Cortex of kidney (tissue), 1 donor: ENCODE measurements at places on chromosomes 3 and 15.

- DNase-seq = no peak
Measured at GRCh38 chr15:70186152-70186551, 88.4 kb upstream of the TLE3 start.

DNA sequence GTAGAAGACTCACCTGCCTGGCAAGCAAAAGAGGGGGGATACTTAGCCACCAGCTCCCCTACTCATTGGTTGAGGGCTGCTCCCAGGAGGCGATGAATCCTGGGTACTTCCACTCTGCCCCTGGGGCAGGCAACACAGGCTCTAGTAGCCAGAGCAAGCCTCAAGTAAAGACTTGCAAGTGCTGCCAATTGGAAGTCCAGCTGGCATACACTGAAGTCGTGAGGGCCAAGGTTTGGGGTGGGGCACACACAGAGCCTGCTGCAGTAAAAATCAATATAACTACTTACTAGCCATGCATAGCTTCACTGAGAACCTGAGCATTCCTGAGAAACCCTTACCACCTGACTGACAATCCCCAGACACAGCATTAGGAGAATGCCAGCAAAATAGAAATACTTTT lies 123.0 kb upstream of the EIF1B start:
- DNase-seq = no peak

- no peak for DNase-seq
Measured at GRCh38 chr3:65751123-65751700, 287.5 kb downstream of the MAGI1 start.

DNA sequence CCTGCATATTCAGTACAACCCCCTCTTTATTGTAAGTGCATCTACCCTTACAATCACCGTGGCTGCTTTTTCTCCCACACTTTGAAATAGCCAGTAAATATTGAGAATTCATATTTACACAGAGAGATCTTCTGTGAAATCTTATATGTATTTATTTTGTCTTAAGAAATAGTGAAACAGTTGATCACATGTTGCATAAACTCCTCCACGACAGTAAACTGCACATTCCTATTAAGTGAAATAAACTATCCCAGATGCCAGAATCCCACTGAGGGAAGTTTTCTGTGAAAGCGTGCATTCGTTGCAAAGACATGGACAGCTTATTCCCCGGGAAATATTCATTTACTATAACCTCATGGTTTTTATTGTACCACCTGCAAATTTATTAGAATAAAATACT lies 796.0 kb downstream of the ROBO2 start:
- DNase-seq = no peak

DNA sequence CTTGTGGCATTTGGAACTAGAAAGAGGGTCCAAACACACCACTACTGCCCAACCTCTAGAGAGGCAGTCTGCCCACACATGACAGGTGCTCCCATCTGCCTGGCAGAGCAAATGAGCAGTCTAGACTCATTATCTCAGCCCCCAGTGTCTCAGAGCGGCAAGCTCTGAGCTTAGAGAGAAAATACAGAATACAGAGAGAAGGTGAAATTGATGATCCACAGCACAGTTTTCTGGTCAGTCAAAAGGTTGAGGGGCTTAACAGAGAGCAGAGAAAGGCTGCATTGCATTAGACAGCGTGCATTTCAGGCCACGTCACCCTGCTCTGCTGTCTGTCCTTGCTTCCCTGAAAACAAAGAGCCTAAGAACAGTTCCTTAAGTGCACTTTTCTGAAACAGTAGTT lies 135.1 kb downstream of the KCNMB2 start:
- no peak for DNase-seq

DNA sequence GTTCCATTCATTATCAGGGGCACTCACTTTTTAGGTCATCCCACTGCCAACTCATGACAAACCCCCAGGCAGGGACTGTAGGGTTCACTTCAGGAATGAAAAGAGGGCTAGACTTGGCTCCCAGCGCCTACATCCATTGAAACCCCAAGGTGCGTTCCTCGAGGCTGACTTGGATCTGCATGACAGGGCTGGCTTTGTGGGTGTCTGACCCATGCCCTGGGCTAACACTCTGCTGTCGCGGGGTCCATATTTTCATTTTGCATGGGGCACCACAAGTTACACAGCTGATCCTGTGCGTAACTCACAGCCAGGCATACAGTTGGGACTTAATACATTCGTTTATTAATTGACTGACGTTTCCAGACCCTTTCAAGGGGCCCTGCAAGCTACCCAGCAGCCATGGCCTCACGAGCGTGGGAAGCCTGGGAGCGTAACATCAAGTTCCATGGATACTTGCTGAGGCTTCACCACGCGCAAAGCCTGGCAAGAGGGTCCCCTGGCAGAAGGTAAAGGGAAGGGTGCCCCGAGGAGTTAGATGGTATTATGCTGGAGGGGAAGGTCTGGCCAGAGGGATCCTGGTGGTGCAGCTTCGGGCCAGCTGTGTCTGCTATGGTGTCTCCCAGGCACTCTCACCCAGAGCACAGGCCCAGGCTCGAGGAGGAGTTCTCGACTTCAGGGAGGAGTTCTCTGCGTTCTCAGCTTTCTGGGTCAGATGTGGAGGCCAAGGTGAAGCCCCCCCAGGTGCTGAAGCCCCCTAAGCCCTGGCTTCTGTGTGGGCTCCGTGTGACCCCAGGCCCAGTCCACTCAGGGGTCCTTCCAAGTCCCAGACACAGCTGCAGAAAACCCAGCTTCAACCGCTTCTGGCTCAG lies 85.4 kb downstream of the ADAMTS17 start:
- no peak for DNase-seq

- DNase-seq = no peak
Measured at GRCh38 chr3:46675843-46676567, 17.5 kb downstream of the ALS2CL start.

DNA sequence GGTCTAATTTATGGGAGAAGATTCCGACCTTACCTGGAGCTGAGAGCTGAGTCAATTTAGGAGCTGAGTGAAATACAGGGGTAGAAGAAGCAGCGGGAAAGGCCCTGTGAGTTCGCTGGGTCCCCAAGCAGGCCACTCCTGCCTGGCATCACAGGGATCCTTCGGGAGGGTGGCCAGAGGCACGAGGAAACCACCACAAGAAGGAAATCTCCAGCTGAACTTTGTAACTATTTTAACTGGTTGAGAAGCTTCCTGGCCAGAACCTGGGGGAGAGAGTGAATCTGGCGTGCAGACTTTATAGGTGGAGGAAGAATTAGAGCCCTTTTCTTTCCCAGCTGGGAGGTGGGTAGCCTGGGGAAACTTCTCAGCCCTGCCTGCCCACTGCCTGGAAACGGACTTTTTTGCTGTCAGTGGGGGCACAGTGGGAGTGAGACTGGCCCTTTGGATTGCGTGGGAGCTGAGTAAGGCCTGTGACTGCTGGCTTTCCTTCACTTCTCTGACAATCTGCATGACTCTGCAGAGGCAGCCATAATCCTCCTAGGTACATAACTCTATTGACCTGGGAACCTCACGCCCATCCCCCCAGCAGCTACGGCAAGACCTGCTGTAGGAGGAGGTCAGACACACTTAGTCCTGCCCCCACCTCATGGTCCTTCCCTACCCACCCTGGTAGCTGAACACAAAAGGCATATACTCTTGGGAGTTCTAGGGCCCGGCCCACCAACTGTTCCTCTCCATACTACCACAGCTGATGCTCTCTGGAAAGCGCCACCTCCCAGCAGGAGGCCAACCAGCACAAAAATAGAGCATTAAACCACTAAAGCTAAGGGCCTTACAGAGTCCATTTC lies 340.7 kb downstream of the CNTN3 start:
- no peak for DNase-seq

GRCh38 chr3:111972891-111973290 lies 5.9 kb upstream of the ABHD10 start:
- DNase-seq = no peak

DNA sequence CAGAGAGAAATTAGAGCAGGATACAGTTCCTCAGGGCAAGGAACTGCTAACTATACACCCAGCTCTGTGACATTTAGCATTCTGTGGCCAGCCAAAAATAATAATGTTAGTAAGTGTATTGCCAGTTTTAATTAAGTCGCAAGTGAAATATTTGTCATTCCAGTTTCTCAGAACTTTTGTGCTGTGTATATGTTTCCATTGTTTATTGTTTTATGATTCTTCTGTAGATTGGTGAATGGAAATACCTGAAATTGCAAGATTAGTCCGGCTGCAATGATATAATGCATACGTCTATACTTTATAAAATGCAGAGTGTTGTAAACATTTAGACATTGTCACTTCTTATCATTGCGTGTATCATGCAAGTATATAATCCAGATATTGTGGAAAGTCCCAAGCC lies 351.3 kb upstream of the GRM7 start:
- DNase-seq = no peak

GRCh38 chr3:46012246-46012645 lies 15.0 kb downstream of the XCR1 start:
- no peak for DNase-seq

DNA sequence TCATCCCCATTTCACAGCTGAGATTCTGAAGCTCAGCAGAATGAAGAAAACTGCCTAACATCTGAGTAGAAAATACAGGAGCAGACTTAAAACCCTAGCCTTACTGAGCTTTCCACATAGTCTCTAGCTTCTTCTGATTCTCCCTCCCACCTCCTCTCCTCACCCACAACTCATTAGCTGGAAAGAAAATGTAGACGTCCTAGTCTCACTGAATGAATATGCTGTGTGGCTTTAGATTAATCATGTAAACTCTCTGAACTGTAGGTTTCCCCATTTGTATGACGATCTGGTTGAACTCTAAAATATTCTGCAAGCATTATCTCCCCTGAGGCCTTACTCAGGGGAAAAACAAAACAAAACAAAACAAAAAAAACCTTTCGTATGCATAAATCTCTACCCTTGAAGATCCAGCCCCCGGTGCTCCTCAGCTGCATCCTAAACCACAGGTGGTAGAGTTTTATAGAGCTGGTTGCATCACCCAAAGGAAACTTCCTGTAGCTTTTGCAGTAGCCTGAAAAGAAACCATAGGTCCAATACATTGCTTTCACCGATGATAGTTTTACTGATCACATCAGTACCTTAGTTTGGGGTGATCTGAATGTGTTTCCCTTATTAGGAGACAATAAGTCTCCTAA lies 40.6 kb downstream of the FOXB1 start:
- no peak for DNase-seq
